ENCODE measurements at places on chromosomes 11 and 22.
A peak's percentile ranks its signal among the peaks of the same experiment; 100 is the strongest.

DNA sequence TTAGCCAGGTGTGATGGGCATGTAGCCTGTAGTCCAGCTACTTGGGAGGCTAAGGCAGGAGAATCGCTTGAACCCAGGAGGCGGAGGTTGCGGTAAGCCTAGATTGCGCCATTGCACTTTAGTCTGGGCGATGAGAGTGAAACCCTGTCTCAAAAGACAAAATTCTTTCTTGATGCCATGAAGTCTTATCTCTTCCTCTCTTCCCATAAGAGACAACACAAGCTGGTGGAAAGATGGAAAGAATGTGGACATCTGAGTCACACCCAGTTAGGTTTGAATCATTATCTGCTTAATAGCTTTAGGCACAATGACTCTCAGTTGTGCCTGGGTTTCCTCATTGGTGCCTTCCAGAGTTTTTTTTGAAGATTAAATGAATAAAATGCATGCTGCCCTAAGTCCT is 35.3 kb downstream of the KREMEN1 start:
- no peak for DNase-seq

- DNase-seq: no peak
Observed at GRCh38 chr22:23790819-23791737, 4.3 kb downstream of the SMARCB1 start.

- DNase-seq: no peak
Observed at GRCh38 chr22:36528341-36528740, 625 bp downstream of the EIF3D start.

DNA sequence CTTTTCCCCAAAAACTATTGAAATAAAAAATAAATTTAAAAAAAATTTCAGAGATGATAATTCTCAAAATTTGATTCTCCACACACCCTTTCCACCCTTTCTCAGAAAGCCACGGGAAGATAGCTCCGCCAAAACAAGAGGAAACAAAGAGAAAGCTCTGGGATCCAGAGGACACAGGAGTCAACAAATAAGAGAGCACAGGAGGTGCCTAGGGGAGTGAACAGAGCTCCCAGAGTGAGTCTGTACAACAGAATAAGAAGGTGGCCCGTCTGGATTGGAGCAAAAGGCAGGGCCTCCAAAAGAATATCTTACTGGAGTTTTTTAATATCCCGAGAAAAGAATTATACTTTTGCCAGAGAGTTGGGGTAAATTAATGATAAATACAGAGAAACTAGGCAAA is 96.3 kb upstream of the DRD2 start:
- DNase-seq: no peak

GRCh38 chr11:111819161-111819828 is 52.1 kb downstream of the ALG9 start:
- no peak for DNase-seq

DNA sequence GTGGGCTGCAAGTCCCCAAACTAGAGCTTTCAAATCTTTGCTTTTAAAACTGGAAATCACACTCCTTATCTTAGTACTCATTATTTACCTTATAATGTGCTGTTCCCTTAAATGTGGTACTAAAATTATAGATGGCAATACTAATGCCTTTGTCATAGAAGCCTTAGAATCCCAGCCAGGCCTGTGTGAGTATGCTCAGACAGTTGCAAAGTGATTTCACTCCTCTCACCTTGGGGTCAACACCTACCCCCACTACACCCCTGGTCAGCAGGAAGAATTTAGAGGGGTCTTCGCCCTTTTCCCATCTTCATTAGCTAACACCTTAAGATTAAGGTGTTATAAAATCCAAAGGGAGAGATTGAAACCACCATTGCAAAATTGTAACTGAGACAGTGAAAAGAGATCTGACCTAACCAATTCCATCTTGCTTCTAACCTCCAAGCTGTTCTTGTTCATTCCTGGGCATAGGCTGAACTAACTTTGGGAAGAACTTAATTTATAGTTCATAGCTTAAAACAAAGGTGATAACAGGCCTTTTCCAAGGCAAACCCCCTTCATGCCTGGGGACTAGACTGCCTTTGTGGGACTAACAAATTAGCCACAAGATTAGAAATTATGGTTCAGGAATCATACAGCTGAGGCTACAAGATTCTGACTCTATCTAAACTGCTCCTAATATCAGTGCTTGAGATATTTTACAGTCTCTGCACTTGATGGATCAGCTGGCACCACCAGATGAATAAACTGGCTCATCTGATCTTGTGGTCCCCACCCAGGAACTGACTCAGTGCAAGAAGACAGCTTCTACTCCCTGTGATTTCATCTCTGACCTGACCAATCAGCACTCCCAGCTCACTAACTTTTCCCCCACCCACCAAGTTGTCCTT is 10.4 kb upstream of the MRPL17 start:
- peak; percentile 35 for DNase-seq

GRCh38 chr11:74726547-74727182 is 4.6 kb downstream of the CHRDL2 start:
- DNase-seq: peak; percentile 26

GRCh38 chr11:75797116-75797515 is 17.9 kb upstream of the UVRAG start:
- DNase-seq: no peak

DNA sequence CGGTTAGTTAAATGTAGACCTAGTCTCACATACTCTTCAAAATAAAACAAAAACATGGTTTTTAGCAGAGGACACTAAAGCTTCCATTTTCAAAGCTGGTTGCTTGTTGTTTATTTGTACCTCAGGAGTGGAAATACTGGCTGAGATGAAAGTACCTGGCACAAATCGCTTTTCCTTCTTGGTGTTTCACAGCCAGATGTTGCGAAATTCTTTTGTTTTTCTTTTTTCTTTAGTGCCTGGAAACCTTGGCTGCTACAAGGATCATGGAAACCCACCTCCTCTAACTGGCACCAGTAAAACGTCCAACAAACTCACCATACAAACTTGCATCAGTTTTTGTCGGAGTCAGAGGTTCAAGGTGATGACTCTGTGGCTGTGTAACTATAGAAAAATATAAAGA is 48.3 kb downstream of the KREMEN1 start:
- DNase-seq: no peak

DNA sequence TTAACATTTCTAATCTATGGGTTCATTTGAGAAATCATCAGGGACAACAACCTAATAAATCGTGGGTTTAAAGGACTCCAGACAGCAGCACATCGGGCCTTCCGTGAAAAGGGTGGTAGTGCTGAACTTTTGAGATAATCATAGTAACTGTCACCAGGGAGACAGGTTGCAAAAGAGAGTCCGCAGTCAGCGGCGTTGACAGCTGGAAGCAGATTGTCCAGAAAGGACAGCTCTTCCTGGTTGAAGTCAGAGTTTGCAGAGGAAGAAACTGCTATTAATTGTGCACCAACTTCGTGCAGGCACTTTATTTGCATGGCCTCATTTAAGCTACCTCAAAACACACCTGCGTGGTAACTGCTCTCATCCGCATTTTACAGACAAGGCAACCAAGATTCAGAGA is 20.5 kb upstream of the ISX start:
- DNase-seq: no peak

DNA sequence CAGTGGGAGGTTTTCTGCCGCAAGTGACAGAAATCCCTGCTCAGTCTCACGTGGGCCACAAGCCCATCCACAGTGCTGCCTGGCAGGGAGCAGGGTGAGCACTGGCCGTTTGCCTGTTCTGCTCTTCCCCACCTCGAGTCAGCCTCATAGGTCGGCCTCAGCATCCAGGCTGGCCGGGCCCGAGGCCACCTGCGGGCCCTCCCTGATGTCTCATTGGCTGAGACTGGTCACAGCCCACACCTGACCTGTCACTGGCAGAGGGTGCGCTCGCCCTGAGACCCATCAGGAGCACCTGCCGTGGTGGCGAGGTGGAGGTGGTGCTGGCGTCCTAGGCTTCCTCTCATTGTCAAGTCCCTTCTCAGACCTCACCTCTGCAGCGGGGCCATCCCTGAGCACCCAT is 72.1 kb downstream of the ELFN2 start:
- DNase-seq: no peak

GRCh38 chr11:86805873-86806310 is 5.5 kb downstream of the PRSS23 start:
- DNase-seq: peak; percentile 4

GRCh38 chr11:131696690-131697089 is 326.3 kb downstream of the NTM start:
- DNase-seq: no peak

DNA sequence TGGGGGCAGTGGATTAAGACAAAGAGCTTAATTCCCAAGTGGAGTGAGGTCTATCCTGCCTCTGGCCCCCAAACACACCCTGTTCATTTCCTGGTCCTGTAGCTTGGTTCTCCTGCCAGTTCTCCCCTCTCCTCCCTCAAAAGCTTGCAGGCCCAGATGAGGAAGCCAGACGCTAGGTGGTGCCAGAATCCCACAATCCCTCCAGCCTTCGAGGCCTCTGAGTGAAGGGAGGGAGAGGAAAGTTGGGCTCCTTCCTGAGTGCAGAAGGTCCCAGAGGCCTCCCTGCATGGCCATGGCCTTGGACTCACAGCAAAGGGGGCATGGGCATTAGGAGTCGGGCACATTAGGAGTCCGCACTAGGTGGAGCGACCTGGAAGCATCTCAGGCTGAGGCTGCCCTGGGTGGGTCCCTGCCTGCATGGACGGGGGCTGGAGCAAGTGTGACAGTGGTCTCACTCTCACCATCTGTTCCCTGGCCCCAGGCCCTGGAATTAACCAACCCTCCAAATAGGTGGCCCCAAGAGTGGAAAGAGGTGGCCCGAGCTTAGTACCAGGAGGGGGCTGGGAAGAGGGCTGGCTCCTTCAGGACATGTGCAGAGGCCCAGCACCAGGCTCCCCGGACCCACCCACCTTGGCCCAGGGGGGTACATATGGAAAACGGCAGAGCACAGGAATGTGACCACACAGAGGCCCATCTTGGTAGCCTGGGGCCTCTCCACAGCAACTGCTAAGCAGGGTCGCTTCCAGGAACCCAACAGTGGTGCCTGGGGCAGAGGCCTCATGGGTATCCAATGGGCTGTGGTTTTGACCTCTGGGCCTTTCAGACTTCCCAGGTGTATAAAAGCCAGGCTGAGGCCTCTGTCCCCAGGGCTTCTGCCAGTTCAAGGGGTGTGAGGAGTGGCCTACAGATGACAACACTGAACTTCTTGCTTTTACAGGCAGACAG is 5.2 kb downstream of the FXYD2 start:
- no peak for DNase-seq

- no peak for DNase-seq
Observed at GRCh38 chr11:33928564-33928963, 36.7 kb upstream of the LMO2 start.

Measured in stimulated activated CD8-positive, alpha-beta memory T cell treated with anti-CD3 and anti-CD28 coated beads, Interleukin-12 subunit alpha, Interleukin-12 subunit beta, amount 100 ng/mL, for 1 hour (primary cell).